ENCODE measurements at places on chromosomes 6 and 20.

DNA sequence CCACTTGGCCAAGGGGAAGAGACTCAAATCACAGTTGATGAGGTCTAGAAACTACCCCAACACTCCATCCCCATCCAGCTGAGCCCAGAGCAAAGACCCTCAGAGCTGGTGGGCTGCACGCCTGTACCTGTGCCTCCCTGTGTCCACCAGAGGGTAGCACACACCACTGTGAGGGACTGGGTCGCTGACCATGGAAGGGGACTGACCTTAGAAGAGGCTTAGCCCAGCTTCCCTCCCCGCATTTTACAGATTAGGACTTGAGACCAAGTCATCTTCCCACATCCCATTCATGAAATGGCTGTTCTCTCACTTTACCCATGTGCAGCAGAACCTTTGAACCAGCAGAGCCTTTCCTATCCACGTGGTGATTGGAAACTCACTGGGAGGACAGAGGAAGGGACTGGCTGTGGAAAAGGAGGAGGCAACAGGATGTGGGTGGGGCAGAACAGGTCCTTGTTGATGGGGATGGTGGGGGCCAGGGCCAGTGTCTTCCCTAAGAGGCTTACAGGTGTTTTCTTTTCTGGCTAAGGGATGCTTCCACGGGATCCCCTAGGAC is 44.3 kb downstream of the CPXM1 start:
- DNase-seq = peak; percentile 33

- DNase-seq = no peak
These were observed 50.7 kb downstream of the RNASET2 start for GRCh38 chr6:166905505-166906134.

GRCh38 chr20:7601431-7601830 is 338.8 kb downstream of the HAO1 start:
- DNase-seq = no peak

GRCh38 chr6:32177788-32178546 is at the start of gene RNF5:
Gene RNF5 (plus strand): TSS chr6:32178405. CDS start chr6:32178512, 107 bp downstream.
- peak; percentile 100 for DNase-seq

- DNase-seq = no peak
These were observed 93.5 kb downstream of the TMEM200A start for GRCh38 chr6:130459316-130459715.
